H4 (cell line): ENCODE measurements at places on chromosomes 3 and 15. TPM values are rescaled to one million over a fixed set of nuclear protein-coding genes. Genes with fewer than 3 reads are reported as not detected.

DNA sequence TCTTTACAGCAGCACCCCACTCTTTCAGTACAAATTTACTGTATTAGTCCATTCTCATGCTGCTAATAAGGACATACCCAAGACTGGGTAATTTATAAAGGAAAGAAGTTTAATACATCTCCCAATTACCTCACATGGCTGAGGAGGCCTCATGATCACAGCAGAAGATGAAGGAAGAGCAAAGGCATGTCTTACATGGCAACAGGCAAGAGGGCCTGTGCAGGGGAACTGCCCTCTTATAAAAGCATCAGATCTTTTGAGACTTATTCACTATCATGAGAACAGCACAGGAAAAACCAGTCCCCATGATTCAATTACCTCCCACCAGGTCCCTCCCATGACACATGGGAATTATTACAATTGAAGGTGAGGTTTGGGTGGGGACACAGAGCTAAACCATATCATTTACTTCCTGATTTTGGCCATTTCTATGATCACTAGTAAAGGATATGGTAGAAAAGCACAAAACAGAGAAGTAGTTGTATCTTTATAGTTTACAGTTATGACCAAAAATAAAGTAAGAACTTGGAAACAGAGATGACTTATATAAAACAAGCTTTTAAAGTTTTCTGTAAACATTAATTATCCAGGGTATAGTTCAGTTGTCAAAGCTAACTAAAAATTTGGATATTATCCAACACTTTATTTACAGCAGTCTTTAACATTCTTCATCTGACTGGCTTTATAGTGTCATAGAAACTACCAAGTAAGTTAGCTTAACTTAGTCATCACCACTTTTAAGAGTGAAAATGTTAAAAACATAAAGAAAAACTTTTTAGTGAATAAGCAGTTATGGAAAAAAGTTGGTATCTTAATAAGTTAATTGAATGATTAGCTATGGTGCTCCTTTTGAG, 40.2 kb downstream of the P2RY1 start:
- no peak for DNase-seq

DNA sequence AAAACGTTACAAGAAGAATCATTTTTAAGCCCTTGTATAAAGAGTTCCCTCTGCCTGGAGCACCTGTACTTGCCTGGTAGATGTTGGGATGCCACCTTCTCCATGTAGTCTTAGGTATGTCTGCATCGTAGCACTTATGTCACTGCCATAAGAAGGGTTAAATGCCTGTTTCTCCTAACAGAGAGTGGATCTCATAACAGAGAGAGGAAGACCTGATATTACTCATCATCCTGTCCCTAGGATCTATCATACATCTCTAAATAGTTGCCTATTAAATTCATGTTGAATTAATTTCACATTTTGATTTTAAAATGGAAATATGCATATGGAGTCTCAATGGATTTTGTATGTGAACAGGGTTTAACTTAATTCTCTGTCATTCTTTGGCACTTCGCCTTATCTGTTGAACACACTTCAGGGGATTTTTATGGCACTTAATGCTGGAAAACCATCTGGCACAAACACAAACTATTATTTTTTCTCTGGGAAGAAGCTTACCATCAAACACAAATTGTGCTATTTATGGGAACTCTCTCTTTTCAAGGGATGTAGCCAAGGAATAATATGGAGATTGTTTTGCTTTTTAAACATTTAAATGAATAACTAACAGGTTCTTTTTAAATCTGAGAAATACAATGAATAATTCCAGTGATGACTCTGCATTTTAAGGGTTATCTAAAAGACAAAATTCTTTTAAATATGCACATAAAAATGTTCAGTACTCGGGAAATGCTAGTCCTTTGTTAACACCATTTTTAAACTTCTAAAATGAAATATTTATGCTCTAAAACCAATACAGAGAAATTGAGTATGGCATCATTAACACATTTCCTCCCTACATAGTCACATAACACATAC, 230.7 kb downstream of the ZNF385D start:
- no peak for DNase-seq

GRCh38 chr3:49421890-49422378, 339 bp downstream of the AMT start:
- DNase-seq, result no peak

The GRK7 gene
- not detected in 2 replicates for total RNA-seq

The ZDHHC23 gene
- 3.9 and 5.1 TPM in 2 replicates for total RNA-seq
